ENCODE measurements at places on chromosomes 6 and 20.

- DNase-seq = no peak
Measured at GRCh38 chr20:47330933-47331708, 25.4 kb downstream of the ZMYND8 start.

GRCh38 chr6:109420751-109421150 is 19.7 kb downstream of the PPIL6 start:
- no peak for DNase-seq

DNA sequence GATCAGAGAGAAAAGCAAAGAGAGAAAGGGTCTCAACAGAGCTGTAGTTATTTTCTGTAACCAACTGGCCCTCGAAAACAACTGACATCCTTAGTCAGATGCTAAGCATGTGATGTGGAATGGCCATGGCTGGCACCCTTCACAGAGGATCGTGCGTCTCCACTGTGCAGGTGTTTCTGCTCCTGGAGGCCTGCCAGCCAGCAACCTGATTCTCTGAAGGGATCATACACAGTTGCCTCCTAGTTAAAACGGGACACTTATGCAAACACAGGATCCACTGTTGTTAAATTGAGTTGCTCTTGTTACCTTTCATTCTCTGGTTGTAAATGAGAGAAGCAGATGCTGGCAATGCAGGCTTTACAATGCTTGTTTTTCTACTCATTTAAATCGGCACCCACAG is 148.5 kb downstream of the HDGFL1 start:
- no peak for DNase-seq

- DNase-seq = no peak
Measured at GRCh38 chr6:21281366-21281765, 312.2 kb upstream of the SOX4 start.

DNA sequence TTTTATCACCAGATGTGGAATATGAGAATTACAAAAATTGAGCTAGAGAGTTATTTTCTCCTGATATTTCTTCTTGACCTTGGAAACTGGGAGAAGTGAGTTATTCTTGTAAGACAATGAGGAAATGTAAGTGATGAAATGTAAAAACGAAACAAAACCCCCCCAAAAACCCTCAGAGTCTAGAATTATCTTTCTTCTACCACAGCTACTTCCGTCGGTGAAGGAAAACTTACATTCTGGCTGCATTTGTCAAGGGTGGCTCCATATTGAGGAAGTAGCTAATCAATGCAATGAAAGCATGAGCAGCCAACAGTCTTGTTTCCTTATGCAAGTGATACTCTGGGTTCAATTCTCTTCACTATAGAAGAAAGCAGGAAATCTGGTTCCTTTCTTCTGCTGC is 661.7 kb upstream of the CITED2 start:
- DNase-seq = no peak

- DNase-seq = no peak
Measured at GRCh38 chr6:11847515-11848345, 69.1 kb upstream of the ADTRP start.

DNA sequence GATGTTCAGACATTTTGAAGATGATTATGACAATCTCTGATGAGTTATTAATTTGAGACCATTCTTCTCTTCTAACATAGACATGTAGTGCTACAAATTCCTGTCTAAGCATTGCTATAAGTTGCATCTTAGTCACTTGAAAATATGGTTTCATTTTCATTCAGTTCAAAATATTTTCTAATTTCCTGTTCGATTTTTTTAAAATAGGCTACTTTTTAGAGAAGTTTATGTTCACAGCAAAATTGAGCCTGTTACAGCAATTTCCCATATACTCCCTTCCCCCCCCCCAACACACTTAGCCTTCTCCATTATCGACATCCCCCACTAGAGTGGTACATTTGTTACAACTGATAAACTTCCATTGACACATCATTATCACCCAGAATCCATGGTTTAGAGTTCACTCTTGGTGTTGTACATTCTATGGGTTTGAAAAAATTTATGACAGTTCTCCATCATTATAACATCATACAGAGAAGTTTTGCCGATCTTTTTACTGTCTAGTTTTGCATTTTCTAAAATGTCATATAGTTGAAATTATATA is 31.2 kb downstream of the PLAGL1 start:
- no peak for DNase-seq

DNA sequence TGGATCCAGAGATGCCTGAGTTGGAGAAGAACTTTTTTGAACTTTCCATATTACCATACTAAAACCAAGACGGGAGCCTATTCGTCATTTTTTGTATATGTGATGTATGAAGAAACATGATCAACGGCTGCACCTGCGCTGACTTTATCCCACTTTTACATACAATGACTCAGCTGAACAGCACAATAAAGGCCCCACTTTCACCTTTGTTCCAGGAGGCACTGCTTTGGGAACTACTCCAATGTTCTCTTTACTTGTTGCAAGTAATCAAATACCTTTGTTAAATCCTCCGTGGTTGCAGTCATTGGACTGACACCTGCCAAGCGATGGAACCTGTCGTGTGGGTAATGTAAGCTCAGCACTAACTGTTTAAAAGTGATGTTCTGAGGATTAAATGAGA is 17.3 kb upstream of the BTN3A2 start:
- DNase-seq = no peak

DNA sequence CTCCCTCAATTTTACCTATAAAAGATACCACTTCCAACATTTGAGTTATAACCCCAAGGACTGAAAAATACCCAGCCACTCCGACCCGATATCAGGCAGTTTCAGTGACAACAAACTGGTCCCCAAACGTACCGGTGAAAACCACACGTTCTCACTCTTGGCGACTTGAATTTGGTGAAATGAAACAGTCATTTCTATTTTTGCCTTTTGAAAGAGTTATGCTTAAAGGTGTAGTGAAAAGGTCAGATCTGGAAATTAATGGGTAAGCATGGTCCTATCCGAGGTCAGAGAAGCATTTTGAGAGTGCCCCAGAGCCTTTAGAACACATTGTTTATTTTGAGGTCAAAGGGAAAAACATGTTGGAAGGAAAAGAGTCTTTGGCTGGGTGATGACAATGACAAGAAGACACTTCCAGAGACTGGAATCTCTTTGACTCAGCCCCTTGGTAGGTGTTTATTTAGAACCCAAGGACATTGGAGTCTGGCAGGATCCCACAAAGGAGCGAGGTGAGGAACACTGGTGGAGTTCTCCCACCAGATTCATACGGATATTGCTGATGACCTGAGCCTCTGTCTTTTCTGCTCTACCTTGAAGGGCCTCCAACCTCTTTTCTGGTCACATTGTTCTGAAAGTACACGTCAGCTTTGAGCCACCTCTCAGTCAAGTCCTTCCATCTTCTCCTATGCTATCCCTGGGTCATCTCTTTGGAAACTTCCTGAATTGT is 235.0 kb downstream of the GMPR start:
- DNase-seq = no peak

DNA sequence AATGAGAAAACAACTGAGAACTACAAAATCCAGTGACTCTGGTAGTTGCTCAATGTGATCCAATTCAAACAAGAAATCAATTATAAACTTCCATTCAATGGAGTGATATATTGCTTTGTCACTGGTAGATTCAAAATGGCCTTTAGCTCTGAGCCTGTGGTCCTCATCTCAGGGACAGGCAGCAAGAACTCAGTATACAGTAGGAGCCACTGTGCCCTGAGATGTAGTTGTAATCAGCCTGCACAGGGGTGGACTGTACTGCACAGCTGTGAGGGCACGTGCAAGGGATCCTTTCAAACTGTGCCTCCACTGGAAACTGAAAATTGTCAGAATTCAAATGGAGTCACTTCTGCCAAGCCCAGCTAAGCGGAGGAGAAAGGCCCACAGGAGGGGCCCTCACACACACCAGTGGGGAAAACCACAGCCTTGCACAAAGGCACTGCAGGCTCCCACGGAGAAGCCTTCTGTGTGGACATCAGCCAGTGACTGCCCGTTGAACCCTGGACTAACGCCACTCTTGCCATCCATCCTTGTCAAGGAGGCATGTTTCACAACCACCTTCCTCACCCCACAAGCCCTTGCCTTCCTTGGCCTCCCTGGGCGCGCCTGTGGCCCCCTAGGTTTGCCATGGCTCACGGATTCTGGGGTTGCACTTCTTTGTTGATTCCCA is 186.7 kb downstream of the SMOC2 start:
- no peak for DNase-seq

DNA sequence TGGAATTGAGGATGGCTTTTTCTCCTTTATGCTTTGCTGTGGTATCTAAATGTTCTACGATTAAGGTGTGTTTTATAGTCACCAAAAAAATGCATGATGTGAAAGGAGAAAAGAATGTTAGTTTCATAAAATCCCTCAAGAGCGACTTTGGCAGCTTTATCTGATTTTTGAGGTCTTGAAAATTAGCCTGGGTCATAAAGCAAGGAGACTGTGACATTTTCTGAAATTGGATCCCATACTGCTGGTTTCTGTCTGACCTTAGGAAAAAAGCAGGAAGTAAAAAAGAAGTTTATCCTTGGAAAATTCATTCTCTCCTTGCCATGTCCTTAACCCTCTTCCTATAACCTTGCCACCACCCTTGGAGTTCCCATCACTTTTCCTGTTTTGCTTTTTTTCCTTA is 525.3 kb downstream of the CD83 start:
- no peak for DNase-seq

DNA sequence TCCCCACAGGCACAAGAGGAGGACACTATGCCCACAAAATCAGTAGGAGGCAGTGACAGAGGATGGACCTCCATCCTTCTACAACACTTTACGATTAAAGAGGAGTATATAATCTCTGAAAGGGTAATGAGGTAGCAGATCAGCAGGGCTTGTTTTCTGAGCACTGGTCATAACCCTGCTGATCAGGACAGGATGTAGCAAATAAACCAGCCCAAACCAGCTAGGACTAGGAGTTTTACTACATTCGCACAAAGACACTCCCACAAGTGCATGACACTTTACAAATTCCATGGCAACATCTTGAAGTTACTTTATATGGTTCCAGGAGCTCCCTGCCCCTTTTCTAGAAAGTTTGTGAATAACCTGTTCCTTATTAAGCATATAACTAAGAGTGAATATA is 73.3 kb upstream of the CHD6 start:
- DNase-seq = no peak

GRCh38 chr20:6576726-6577125 is 190.8 kb upstream of the BMP2 start:
- DNase-seq = no peak

DNA sequence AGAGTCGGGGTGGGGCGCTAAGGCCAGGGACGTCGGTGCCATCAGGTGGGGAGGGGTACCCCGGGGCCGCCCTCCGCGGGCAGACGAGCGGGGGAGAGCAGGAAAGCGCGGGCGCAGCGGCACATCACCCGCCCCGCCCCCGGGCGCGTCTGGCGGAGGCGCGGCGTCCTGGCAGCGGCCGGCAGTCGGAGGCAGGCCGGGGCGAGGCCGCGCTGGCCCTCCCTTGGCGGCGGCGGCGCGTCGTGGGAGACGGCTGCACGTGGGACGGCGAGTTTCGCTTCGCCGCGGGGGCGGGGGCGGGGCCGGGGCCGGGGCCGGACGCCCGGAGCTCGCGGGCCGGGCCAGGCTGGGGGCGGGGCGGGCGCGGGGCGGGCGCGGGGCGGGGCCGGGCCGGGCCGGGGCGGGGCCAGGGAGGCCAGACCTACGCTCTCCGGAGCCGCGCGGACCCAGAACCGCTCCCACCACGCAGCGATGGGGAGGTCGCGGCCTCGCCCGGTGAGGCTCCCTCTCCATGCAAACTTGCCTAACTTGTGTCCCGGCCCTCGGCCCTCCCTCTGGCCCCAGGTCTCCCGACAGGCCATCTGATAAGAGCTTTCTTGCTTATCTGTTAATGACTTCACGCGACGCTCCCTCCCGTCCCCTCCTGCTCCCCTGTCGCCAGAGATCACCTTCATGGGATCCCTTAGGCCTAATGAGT is 12.5 kb downstream of the ITPR3 start:
- no peak for DNase-seq

GRCh38 chr20:38434301-38434741 is 807 bp downstream of the SNHG17 start:
- DNase-seq = no peak

GRCh38 chr6:88855541-88856147 is 107.8 kb downstream of the RNGTT start:
- no peak for DNase-seq

GRCh38 chr6:30826961-30827342 is 57.4 kb upstream of the DDR1 start:
- DNase-seq = no peak

- DNase-seq = no peak
Measured at GRCh38 chr6:16630026-16630643, 131.1 kb downstream of the ATXN1 start.

GRCh38 chr20:15866916-15867730 is 706.1 kb downstream of the KIF16B start:
- DNase-seq = no peak

- DNase-seq = no peak
Measured at GRCh38 chr6:146878952-146879340, 280.2 kb downstream of the ADGB start.

- DNase-seq = no peak
Measured at GRCh38 chr20:59611286-59611685, 6.9 kb downstream of the PHACTR3 start.

DNA sequence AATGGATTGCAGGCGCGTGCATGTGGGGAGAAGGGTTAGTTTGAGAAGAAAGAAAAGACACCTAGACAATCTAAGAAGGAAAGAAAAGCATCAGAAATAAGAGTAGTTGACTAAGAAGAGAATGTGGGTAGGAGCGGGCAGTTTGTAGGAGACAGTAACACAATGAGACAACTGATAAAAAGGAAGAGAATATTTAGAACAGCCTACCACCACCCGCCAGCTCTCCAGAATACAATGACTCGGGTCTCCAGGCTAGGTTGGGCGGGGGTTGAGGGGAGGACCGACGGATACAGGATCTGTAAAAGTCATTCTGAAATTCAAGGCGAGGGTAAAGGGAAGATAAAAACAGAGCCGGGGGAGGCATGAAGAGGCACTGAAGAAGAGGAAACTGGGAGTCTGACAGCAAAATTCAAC is 712 bp downstream of the ABHD16A start:
- DNase-seq = no peak

- peak; percentile 92 for DNase-seq
Measured at GRCh38 chr6:137218917-137219663, at the start of gene IFNGR1. IFNGR1 (minus strand) TSS chr6:137219385; CDS start chr6:137219327, 58 bp downstream.

GRCh38 chr6:111033628-111034289 is 51.9 kb downstream of the RPF2 start:
- DNase-seq = no peak
